Breast epithelium (tissue), 4 donors: ENCODE measurements at places on chromosomes 3 and 15.

GRCh38 chr3:138063416-138063815 is 52.0 kb downstream of the DZIP1L start:
- DNase-seq: no peak

DNA sequence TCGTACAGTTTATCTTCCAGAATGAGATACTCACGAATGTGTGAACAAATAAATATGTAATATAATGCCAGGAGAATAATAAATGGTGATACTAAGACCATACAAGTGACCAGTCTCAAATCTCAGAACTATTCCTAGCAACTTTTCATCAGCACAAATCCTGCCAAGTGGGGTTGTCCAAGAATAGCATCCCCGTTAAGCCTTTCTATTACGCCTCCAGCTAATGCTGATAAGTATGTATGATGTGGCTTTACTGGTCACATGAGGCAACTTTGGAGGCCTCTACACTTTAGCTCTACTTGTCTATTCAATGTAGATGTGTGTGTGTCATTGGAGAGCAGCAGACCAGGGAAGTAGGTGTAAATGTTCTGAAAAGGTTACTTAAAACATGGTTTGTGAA is 129.5 kb downstream of the KCNMB2 start:
- DNase-seq: no peak

DNA sequence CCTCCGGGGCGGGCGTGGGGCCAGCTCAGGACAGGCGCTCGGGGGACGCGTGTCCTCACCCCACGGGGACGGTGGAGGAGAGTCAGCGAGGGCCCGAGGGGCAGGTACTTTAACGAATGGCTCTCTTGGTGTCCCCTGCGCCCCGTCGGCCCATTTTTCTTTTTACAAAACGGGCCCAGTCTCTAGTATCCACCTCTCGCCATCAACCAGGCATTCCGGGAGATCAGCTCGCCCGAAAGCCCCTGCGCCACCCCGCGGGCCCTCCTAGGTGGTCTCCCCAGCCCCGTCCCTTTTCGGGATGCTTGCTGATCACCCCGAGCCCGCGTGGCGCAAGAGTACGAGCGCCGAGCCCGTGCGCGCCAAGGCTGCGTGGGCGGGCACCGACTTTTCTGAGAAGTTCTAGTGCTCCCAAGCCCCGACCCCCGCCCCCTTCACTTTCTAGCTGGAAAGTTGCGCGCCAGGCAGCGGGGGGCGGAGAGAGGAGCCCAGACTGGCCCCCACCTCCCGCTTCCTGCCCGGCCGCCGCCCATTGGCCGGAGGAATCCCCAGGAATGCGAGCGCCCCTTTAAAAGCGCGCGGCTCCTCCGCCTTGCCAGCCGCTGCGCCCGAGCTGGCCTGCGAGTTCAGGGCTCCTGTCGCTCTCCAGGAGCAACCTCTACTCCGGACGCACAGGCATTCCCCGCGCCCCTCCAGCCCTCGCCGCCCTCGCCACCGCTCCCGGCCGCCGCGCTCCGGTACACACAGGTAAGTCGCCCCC is at the start of gene THBS1:
Gene THBS1, plus strand, starts transcription at position 595 of the 757 bp plus-strand sequence. CDS start 779 bp downstream, outside the sequence.
- DNase-seq: peak; percentile 82

DNA sequence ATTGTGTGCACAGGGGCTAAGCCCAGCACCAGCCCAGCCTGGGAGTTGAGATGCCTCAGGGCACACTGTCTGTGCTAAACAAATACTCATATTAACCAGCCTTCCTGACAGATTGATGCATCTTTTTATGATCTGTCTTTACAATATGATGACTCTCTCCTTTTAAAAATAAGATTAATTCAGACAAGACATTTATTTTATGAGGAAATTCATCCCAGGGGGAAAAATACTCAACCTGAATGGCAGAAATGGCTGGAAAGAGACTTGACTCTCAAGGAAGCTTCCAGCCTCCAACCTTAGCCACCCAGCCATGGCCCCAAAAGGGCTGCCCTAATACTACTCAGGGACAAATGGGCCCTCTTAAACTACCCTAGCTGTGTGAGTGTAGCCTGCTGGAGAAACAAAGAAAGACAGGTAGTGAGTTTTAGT is 46.9 kb downstream of the NOX5 start:
- no peak for DNase-seq

- no peak for DNase-seq
Observed at GRCh38 chr3:125221831-125222230, 9.3 kb upstream of the SLC12A8 start.

DNA sequence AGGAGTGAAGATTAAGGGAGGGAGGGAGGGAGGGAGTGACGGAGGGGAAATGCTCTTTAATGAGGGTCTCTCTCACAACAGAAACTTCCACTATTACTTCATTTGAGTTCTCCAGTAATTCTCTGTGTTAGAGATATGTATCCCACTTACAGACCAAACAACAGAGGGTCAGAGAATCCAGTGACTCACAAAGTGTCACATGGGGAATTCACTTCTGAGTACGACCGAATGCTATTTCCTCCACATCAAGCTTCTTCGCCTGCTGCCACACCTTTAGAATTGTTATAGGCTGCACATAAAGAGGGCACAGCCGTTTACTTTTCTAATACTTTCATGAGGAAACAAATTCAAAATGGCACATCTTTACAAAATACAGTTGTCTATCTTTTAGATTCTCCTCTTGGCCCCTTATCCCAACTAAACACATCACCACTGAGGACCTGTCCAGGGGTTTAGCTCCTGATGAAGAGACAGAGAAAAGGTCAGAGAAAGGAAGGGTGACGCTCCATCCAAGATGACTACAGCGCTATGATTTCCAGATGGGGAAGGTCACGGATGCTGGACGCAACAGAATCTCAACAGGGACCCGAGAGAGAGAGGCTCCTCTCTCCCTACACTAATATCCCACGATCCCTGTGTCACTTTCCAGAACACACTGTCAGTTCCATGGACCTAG is 119.0 kb downstream of the XXYLT1 start:
- no peak for DNase-seq
